ENCODE measurements at places on chromosomes 6 and 20. TPM values are rescaled to one million over a fixed set of nuclear protein-coding genes. Genes with fewer than 3 reads are reported as not detected.

- no peak for DNase-seq
- peaks cover 29% of the 10 kb centered on the region for H3K36me3 ChIP-seq
- no peak overlapping the region for H3K4me3 ChIP-seq
- H3K27ac ChIP-seq, result no peak overlapping the region
- no peaks in the 10 kb centered on the region for H3K27me3 ChIP-seq
- peaks cover 6% of the 10 kb centered on the region for H3K4me1 ChIP-seq
Observed at GRCh38 chr20:16440686-16441085, 132.6 kb downstream of the KIF16B start.

DNA sequence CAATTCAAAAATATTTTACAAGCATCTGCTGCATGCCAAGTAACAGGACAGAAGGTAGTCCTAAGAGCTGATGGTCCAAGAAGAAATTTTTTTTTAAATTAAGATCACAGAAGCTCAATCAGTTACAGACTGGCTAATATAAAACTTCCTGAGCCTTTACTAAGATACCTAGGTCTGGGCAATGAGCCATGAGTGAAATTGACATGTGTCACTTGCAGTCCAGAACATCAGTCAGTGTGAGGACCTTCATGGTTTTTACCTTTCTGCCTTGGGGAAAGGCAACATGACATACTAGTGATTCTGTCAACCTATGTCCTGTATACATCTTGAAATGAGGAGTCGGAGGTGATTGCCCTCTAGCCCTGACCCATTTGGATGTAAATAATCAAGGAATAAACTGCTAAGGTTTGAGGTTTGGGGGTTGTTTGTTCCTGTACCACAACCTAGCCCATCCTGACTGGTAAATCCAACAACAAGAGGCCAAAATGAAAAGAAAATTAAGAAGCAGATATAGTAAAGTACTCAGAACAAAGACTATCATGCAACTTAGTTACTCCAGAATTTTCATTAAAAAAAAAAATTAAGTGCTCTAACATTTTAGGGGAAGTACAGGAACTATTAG lies 70.0 kb downstream of the CNKSR3 start:
- H3K4me1 ChIP-seq, result no peaks in the 10 kb centered on the region
- no peak overlapping the region for H3K27ac ChIP-seq
- DNase-seq, result no peak
- H3K27me3 ChIP-seq, result no peaks in the 10 kb centered on the region
- no peak overlapping the region for H3K4me3 ChIP-seq

DNA sequence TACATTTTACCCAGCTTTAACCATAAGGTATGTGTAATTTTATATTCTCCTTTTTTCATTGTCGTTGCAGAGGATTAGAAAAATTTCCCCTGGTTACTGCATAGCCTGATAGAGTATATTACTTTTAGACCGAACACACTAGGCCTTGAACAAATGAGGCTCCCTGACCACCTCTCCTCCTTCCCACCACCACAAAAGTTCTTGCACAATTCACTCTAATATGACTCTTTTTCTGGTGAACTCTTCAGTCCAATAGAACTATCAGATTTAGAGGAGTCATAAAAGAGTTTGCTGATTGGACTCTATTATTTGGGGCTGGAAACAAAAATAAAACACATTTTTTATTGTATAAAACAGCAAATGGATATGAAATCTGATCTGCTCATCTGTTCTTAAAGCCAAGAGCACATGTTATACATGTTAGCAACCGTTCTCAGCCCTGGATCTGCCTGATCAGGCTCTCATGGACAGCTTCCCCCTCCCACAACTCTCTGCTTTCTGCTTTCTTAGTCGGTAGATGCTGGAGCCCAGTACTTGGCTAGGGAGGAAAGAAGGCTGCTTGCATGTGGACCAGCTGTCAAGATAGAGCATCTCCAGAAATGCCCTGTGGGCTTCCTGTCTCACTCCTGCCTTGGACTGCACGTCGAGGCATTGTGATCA lies 83.5 kb downstream of the CD164 start:
- no peak overlapping the region for H3K4me3 ChIP-seq
- peaks cover 3% of the 10 kb centered on the region for H3K4me1 ChIP-seq
- no peak for DNase-seq
- H3K27me3 ChIP-seq, result no peaks in the 10 kb centered on the region
- no peak overlapping the region for H3K27ac ChIP-seq

- no peak overlapping the region for H3K27ac ChIP-seq
- peaks cover 2% of the 10 kb centered on the region for H3K36me3 ChIP-seq
- H3K4me3 ChIP-seq, result no peak overlapping the region
- peaks cover 45% of the 10 kb centered on the region for H3K4me1 ChIP-seq
Observed at GRCh38 chr6:137894779-137895385, 27.8 kb downstream of the TNFAIP3 start.

- no peak for DNase-seq
- no peaks in the 10 kb centered on the region for H3K4me1 ChIP-seq
- no peak overlapping the region for H3K4me3 ChIP-seq
- H3K27ac ChIP-seq, result no peak overlapping the region
- no peaks in the 10 kb centered on the region for H3K36me3 ChIP-seq
Observed at GRCh38 chr6:61193771-61194170, 1092.3 kb downstream of the KHDRBS2 start.

DNA sequence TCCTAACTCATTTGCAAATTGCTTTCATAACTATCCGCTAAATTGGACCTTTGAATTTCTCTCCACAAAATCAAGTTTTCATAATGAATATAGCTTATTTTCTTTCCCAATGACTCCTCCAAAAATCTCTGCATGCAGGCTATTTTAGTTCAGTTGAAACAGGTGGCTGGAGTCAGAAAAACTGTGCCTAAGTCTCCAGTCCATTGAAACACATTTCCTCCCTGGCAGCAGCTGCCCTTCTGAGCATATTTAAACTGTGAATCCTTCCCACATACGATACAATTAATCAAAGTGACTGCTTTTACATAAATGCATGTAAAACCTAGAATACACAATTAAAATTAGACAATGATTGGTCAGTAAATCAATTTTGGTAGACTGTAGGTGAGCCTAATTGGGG lies 344.6 kb upstream of the MARCKS start:
- H3K36me3 ChIP-seq, result no peaks in the 10 kb centered on the region
- H3K27me3 ChIP-seq, result no peaks in the 10 kb centered on the region
- H3K27ac ChIP-seq, result no peak overlapping the region

DNA sequence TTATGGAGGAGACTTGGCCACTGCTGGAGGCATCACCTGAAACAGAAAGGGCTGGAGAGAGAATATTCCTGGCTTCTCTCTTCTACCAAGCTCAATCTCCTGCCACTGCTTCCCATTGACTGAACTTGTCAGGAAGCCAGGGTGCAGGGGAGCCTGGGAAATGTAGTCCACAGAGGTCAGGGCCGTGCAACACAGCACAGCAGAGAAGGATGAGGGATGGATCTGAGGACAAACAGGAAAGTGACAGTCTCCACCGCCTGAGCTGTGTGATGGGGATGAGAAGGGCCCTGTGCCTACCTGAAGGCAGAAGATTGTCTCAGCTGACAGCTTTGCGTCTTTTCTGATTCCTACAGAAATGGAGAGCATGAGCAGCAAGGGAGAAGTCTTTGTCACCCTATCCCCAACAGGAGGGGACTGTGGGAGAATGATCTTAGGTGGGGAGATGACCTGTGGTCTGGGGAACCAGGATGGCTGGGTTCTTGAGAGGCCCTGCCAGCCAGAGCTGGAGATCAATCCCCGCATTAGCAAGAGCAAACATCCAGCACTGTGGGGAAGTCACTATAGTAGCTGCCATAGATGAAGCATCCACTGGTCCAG lies 114.2 kb downstream of the SNX5 start:
- no peaks in the 10 kb centered on the region for H3K4me1 ChIP-seq
- H3K4me3 ChIP-seq, result no peak overlapping the region
- H3K27me3 ChIP-seq, result no peaks in the 10 kb centered on the region

- DNase-seq, result no peak
- no peak overlapping the region for H3K27ac ChIP-seq
- no peak overlapping the region for H3K4me3 ChIP-seq
- H3K36me3 ChIP-seq, result no peaks in the 10 kb centered on the region
- H3K27me3 ChIP-seq, result peaks cover 2% of the 10 kb centered on the region
- no peaks in the 10 kb centered on the region for H3K4me1 ChIP-seq
Observed at GRCh38 chr6:125512621-125513020, 210.9 kb upstream of the HDDC2 start.

- no peak overlapping the region for H3K4me3 ChIP-seq
- no peaks in the 10 kb centered on the region for H3K36me3 ChIP-seq
- H3K27ac ChIP-seq, result no peak overlapping the region
- DNase-seq, result no peak
- peaks cover 4% of the 10 kb centered on the region for H3K4me1 ChIP-seq
Observed at GRCh38 chr20:10679269-10679668, 5.5 kb upstream of the JAG1 start.

GRCh38 chr6:101224751-101225150 lies 168.8 kb upstream of the GRIK2 start:
- no peaks in the 10 kb centered on the region for H3K4me1 ChIP-seq
- H3K4me3 ChIP-seq, result no peak overlapping the region
- no peaks in the 10 kb centered on the region for H3K36me3 ChIP-seq
- no peaks in the 10 kb centered on the region for H3K27me3 ChIP-seq

- H3K36me3 ChIP-seq, result peaks cover 2% of the 10 kb centered on the region
- no peak overlapping the region for H3K4me3 ChIP-seq
- no peaks in the 10 kb centered on the region for H3K27me3 ChIP-seq
- H3K27ac ChIP-seq, result no peak overlapping the region
Observed at GRCh38 chr20:44212792-44213191, 2.2 kb upstream of the OSER1 start.

DNA sequence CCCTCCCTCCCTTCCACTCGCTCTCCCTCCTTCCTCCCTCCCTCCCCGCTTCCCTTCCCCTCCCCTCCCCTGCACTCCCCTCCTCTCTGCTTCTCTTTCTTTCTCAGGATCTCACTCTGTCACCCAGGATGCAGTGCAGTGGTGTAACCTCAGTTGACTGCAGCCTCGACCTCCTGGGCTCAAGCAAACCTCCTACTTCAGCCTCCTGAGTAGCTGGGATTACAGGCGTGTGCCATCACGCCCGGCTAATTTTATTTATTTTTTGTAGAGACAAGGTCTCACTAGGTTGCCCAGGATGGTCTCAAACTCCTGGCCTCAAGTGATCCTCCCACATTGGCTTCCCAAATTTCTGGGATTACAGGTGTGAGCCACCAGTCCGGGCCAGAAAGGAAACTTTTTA lies 23.6 kb upstream of the SERPINB1 start:
- DNase-seq, result no peak
- no peak overlapping the region for H3K27ac ChIP-seq
- H3K36me3 ChIP-seq, result peaks cover 1% of the 10 kb centered on the region
- no peaks in the 10 kb centered on the region for H3K27me3 ChIP-seq

DNA sequence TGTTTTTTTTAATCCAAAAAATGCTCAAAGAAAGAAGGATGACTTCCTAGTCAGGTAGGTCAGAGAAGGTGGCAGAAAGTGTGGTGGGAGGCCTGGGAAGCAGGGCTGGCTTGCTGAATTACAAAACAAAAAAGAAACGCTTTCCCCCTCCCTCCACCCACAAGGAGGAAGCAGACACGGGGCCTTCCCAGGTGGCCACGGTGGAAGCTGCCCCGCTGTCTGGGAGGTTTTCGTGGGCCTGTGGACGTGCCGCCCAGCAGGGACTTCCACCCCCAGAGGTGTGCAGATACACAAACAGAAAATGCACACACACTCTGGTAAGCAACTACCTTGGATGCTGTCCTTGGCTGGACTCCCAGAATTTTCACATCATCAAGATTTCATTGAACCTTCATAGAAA lies 198.2 kb upstream of the CDH4 start:
- H3K27me3 ChIP-seq, result no peaks in the 10 kb centered on the region
- H3K4me1 ChIP-seq, result no peaks in the 10 kb centered on the region
- DNase-seq, result no peak
- H3K36me3 ChIP-seq, result no peaks in the 10 kb centered on the region
- no peak overlapping the region for H3K4me3 ChIP-seq

DNA sequence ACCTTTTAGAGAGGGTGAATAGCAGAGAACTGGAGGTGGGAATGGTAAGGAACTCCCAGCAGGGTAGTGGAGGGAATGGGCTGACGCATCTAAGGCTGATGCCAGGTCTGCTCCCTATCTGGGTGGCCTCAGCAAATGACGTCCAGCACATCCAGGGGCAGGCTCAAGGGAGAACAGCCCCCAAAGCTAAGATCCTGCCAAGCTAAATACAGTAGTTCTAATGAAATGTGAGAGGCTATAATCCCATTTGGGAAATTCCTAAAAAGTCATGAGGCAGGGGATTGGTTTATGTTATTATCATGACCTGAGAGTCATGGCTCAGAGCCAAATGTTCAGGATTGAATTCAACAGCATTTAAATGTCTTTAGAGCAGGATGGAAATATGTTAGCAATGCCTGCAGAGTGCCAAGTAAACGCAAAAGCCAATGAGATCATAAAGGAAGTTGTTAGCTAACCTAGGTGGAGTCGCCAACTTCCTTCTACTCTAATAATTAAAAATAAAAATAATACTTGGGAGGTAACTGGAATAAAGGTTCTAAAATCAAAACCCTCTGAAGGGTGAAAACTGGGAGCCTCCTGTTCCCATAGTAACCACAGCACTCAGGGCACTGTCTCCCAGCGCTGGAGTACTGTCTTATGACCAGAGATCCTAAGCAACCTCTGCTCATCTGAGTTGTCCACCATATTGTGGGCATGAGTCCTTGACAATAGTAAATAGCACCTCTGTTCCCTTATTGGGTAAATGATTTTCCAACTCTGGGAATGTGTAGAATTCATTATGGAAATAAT lies 34.8 kb downstream of the IYD start:
- peaks cover 33% of the 10 kb centered on the region for H3K27me3 ChIP-seq
- H3K4me3 ChIP-seq, result no peak overlapping the region
- peaks cover 2% of the 10 kb centered on the region for H3K36me3 ChIP-seq
- H3K4me1 ChIP-seq, result no peaks in the 10 kb centered on the region
- no peak overlapping the region for H3K27ac ChIP-seq

DNA sequence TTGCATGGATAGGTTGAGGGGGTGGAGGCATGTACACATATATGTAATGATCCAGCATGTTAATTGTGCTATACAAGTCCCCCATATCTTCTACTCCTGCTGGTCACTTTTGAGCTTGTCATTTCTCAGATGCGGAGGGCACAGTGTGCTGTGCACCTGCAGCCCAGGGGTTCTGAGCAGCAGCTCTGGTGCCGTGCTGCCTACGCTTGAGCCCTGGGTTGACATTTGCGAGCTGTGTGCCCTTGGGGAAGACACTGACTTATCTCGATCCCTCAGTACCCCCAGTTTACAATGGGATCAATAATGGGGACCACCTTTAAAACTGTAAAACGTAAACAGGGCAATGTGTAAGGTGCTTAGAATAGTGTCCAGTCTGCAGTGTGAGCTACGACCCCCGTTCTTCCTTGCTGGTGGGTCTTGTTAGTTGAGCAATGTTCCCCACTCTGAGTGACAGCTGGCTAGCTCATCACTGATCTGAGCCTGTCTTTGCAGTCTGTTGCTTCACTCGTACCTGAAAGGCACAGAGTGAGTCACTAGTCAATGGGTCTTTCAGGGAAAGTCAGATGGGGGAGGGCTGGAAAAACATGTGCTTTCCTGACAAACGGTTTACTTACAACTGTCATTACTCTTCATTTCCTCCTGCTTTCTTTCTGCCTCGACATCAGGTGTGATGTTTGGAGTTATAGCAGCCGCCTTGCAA lies 91.7 kb downstream of the SLC2A10 start:
- no peaks in the 10 kb centered on the region for H3K4me1 ChIP-seq
- peaks cover 7% of the 10 kb centered on the region for H3K27me3 ChIP-seq
- no peak for DNase-seq
- no peak overlapping the region for H3K27ac ChIP-seq

TPBG gene
- total RNA-seq, result not detected

SIRPD gene
- total RNA-seq, result not detected

DSE gene
- total RNA-seq, result 2.1 TPM

CTCFL gene
- total RNA-seq, result not detected

RBM24 gene
- not detected for total RNA-seq

USP49 gene
- 8.3 TPM for total RNA-seq

SPEF1 gene
- total RNA-seq, result not detected

CUL7 gene
- total RNA-seq, result 22.1 TPM

Measured in activated naive CD4-positive, alpha-beta T cell treated with anti-CD3 and anti-CD28 coated beads for 36 hours (primary cell).